ENCODE measurements at places on chromosomes 5 and 9.
A peak's percentile ranks its signal among the peaks of the same experiment; 100 is the strongest.

- DNase-seq, result no peak
Measured at GRCh38 chr5:10275991-10276390, 25.9 kb downstream of the CCT5 start.

- DNase-seq, result peak; percentile 12
Measured at GRCh38 chr9:84823421-84824271, 154.1 kb downstream of the NTRK2 start.

GRCh38 chr5:107652408-107652807 is 18.3 kb downstream of the EFNA5 start:
- DNase-seq, result no peak

DNA sequence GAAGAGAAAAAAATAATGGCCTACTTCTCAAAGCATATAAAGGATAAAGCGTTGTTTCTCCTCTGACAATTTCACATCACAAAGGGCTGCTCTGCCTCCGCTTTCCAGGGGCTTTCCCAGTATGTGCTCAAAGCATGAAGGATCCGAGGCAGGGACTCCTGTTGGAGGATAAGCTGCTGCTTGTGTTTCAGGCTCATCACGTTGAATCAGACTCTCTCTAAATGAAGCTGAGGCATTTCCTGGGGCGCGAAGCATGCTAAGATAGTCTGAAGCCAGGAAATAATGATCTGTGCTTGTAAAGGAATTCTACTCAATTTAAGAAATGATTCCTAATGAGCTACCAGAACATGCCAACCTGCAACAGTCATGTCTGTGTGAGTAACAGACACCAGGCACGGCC is 97.5 kb downstream of the MARCHF11 start:
- no peak for DNase-seq

GRCh38 chr5:42572313-42572712 is 149.1 kb downstream of the GHR start:
- DNase-seq, result no peak
